Mesenchymal stem cell (in vitro differentiated cells and primary cell): ENCODE measurements at places on chromosomes 5 and 9.

- DNase-seq = no peak
These were observed 81.1 kb downstream of the PLK2 start for GRCh38 chr5:58378613-58379390.

DNA sequence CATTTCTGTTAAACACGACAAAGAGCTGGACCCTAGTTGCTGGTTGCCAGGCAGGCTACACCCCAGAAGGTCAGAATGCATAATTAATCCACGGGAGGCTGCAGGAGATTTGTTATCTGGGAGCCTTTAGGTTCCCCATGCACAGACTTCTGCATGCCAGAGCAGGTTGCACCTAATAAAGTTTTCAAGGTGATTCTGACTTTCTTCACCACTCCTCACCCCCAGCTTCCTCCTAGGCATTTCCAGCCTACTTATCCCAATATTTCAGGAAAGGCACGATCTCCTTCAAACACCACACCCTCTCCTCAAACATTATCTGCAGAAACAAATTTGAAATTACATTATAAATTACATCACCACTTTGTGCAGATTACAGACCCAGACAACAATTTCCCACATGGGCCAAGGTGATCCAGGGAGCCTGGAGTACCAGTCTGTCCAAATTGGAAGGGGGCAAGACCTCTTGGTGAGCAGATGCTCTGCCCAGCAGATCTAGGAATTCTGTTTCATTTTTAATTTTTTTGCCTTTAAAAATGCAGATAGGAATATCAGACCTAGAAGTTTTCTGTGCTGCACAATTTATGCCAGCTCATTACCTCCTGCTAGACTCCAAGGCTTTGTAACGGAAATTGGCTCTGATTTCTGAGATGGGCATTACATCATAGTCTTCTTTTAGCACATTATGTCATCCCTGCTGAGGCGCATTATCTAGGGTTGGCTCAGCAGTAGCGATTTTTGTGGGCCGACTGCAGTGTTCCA lies 363.4 kb upstream of the SLC30A5 start:
- DNase-seq = peak; percentile 77

GRCh38 chr9:93061791-93062763 lies 3.6 kb downstream of the SUSD3 start:
- no peak for DNase-seq

DNA sequence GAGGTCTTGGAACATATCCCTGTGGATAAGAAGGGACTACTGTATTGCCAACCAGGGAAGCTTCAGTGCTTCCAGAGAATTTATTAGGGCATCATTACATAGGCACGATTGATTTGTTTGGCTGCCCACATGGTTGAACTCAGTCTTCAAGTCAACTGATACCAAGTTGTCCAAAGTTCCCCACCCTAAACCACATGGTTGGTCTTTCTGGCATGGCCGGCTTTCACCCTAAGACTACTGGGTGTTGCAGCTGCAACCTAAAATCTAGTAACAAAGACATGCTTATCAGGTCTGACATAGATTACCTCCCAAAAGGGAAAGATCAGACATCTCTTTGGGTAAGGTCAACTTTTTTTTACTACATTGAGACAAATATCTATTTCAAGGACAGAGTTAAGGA lies 37.0 kb downstream of the FAF2 start:
- DNase-seq = no peak

DNA sequence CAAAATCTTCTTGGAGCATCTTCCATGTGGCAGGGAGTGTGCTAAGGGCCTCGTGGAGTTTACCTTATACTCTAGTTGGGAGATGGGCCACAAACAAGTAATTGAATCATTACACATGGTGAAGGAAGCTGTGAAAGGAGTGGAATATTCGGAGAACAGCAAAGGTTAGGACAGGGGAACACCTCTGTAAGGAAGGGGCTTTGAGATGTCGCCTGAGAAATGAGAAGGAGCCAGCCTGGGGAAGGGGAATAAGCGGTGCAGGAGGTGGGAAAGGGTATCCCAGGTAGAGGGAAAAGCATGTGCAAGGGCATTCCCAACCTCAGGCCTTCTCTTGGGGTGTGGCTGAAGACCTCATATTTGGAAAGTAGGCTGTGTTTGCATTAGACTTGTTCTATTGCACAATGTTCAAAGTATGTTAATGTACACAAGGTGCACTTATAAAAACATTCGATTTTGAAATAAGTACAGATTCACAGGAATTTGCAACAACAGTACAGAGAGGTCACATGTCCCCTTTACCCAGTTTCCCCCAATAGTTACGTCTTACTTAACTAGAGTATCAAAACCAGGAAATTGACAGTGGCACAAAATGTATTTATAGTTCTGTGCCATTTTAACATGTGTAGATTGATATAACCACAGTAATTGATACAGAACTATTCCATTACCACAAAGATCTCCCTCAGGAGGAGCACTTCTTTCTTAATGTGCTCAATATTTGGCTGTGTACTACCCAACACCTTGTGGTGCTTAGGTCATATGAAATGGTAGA lies 2.4 kb upstream of the STOM start:
- DNase-seq = peak; percentile 53

- DNase-seq = peak; percentile 61
These were observed 81.3 kb upstream of the ERCC6L2 start for GRCh38 chr9:95793924-95794828.

DNA sequence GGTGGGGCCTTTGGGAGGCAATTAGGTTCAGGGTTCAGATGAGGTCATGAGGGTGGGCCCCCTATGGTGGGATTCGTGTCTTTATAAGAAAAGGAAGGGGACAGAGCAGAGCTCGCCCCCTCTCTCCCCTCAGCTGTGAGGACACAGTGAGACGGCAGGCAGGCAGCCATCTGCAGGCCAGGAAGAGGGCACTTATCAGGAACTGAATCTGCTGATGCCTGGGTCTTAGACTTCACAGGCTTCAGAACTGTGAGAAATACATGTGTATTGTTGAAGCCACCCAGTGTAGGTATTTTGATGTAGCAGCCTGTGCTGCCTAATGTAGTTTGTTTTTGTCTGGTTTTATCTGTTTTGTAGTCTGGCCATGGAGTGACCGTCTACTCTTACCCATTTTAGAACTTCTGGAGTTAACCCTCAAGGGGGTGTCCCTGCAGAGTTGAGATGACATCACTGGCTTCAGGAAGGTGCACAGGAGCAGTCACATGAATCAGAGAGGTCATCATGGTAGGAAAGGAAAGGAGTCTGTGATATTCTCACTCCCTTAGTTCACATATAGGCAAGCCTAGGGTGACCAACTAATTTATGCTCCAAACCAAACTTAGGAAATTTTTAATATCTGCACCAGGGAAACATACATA lies 71.0 kb downstream of the LRRC70 start:
- no peak for DNase-seq

- peak; percentile 24 for DNase-seq
These were observed 217.5 kb downstream of the DENND1A start for GRCh38 chr9:123712399-123712798.

- no peak for DNase-seq
These were observed 144.7 kb upstream of the SHB start for GRCh38 chr9:38213631-38214299.

- no peak for DNase-seq
These were observed 198.5 kb upstream of the FBN2 start for GRCh38 chr5:128736553-128736952.

GRCh38 chr9:81844131-81844567 lies 84.1 kb upstream of the SPATA31D4 start:
- no peak for DNase-seq

GRCh38 chr5:14523243-14524034 lies 58.2 kb upstream of the OTULINL start:
- DNase-seq = no peak

DNA sequence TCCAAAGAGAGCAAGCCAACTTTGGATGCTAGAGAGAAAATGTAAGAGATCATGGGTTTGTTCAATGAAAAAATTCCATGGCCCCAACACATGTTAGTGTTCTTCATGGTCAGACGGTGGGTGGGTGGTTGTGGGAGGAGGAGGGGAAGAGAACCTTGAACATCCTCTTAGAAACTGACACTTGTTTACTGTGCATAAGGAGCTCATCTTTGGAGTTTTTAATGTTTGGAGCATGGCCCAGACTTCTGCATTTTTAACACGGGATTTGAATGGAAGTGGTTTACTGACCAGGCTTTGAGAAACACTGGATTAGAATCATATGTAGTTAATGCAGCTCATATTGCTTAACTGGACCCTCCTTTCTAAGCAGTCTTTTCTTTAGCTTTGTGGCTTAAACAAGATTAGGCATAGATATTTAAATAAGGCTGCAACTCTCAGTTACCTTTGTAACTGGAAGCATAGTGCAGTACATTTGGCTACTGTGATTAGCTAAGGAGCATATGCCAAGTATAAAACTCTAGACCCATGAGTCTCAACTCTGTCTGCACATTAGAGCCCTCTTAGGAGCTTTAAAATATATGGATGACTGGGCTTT lies 60.1 kb downstream of the FOCAD start:
- no peak for DNase-seq
